Iris pigment epithelial cell (primary cell): ENCODE measurements at places on chromosomes 5 and 9.

- DNase-seq, result peak; percentile 54
Measured at GRCh38 chr5:128305341-128305740, 221.8 kb downstream of the SLC12A2 start.

- no peak for DNase-seq
Measured at GRCh38 chr9:135813671-135814290, 93.6 kb downstream of the CAMSAP1 start.

GRCh38 chr5:108141676-108142075, 240.2 kb downstream of the FBXL17 start:
- peak; percentile 24 for DNase-seq

DNA sequence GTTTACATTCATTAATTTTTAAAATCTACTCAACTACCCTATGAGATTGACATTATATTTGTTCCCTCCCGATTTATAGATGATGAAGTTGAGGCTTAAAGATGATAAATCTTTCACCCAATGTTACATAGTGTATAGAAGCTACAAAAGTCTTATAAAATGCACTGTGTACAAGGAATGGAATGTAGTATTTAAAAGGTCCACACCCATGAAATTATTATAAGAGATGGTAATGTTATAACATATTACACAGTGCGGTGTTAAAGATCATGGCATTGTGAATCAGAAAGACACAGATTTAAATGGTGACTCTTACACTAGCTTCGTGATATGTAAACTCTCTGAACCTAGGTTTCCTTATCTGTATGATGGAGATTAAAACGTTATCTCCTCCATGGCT, 141.6 kb upstream of the CHD1 start:
- no peak for DNase-seq
